Left lung (tissue), 14 donors: ENCODE measurements at places on chromosomes 11 and 22. TPM values are rescaled to one million over a fixed set of nuclear protein-coding genes. Genes with fewer than 3 reads are reported as not detected.

DNA sequence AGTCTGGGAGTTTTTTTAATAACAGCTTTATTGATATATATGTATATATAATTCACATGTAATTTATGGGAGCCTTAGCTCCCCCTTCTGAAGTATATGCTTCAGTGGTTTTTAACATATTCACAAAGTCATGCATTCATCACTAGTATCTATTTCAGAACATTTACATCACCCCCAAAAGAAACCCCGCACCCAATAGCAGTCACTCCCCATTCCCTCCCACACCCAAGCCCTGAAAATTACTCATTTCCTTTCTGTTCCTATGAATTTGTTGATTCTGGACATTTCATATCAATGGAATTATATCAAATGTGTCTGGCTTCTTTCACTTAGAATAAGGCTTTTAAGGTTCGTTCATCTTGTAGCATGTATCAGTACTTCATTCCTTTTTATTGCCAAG, 35.6 kb upstream of the SYT7 start:
- no peaks in the 10 kb centered on the region for H3K27me3 ChIP-seq
- H3K4me3 ChIP-seq: no peak overlapping the region
- DNase-seq: no peak
- H3K4me1 ChIP-seq: no peaks in the 10 kb centered on the region
- H3K36me3 ChIP-seq: no peaks in the 10 kb centered on the region

- no peak overlapping the region for H3K4me3 ChIP-seq
- H3K27ac ChIP-seq: no peak overlapping the region
- no peaks in the 10 kb centered on the region for H3K27me3 ChIP-seq
- H3K36me3 ChIP-seq: no peaks in the 10 kb centered on the region
- no peak for DNase-seq
Measured at GRCh38 chr11:13761250-13761649, 92.8 kb downstream of the FAR1 start.

DNA sequence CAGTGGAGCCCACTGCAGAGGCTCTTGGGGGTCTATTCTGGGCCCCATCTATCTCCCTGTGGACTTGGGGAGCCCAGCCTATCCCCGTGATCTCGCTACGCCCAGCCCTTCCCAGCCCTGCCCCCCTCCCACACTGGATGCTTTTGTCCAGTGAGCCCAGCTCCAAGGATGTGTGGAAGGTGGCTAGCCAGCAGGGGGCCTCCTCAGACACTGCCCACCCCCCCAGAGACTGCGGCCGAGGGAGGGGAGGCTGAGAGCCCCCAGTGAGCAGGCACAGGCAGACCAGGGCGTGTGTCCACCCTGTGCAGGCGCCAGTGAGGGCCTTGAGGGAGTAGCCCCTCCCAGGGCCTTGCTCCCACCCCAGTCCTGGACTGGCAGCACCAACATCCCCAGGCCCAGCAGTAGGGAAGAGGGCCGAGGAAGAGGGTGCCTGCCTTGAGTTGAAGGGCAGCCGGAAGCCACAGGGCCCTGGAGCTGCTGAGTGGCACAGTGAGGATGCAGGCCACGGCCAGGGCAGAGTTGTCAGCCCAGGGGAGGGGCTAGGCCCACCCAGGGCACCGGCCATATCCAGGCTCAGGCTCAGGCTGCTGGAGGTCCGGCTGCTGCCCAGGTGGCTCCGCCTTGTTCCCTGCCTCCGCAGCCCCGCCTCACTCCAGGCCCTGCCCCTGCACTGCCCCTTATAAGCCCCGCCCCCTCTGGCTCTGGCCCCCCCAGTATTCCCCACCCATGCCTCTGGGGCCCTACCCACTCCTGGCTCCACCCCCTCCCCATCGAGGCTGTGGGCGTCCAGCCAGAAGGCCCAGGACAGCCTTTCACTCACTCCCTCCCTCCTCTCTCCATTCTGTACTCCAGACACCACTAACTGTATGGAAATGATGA, 28.0 kb downstream of the MOB2 start:
- peaks cover 25% of the 10 kb centered on the region for H3K4me1 ChIP-seq
- H3K27ac ChIP-seq: no peak overlapping the region
- no peaks in the 10 kb centered on the region for H3K36me3 ChIP-seq

DNA sequence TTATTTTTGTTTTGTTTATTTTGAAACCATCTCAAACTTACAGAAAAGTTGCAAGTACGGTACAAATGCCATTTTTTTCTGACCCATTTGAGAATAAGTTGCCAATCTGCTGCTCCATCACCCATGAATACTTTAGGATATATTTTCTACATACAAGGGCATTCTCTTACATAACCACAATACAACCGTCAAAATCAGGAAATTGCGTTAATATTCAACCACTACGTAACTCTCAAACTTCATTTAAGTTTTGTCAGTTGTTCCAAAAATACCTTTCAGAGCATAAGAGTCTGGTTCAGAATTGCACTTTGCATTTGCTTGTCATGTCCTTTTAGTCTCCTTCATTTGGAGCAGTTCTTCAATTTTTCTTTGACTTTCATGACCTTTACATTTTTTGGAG, 194.3 kb upstream of the BDNF start:
- no peak overlapping the region for H3K27ac ChIP-seq
- no peaks in the 10 kb centered on the region for H3K36me3 ChIP-seq
- H3K27me3 ChIP-seq: no peaks in the 10 kb centered on the region
- H3K4me3 ChIP-seq: no peak overlapping the region
- no peaks in the 10 kb centered on the region for H3K4me1 ChIP-seq

The NPAS4 gene
- total RNA-seq: 0.64 TPM

GRCh38 chr11:130431331-130431773, 2.9 kb upstream of the ADAMTS8 start:
- no peaks in the 10 kb centered on the region for H3K36me3 ChIP-seq
- no peak overlapping the region for H3K27ac ChIP-seq
- peaks cover 3% of the 10 kb centered on the region for H3K4me1 ChIP-seq
- peak; percentile 82 for DNase-seq
- peaks cover 63% of the 10 kb centered on the region for H3K27me3 ChIP-seq
- H3K4me3 ChIP-seq: no peak overlapping the region

GRCh38 chr11:64069401-64070313, 33.9 kb downstream of the FLRT1 start:
- no peaks in the 10 kb centered on the region for H3K27me3 ChIP-seq
- peaks cover 8% of the 10 kb centered on the region for H3K4me1 ChIP-seq
- H3K36me3 ChIP-seq: no peaks in the 10 kb centered on the region
- H3K27ac ChIP-seq: no peak overlapping the region
- H3K4me3 ChIP-seq: no peak overlapping the region

DNA sequence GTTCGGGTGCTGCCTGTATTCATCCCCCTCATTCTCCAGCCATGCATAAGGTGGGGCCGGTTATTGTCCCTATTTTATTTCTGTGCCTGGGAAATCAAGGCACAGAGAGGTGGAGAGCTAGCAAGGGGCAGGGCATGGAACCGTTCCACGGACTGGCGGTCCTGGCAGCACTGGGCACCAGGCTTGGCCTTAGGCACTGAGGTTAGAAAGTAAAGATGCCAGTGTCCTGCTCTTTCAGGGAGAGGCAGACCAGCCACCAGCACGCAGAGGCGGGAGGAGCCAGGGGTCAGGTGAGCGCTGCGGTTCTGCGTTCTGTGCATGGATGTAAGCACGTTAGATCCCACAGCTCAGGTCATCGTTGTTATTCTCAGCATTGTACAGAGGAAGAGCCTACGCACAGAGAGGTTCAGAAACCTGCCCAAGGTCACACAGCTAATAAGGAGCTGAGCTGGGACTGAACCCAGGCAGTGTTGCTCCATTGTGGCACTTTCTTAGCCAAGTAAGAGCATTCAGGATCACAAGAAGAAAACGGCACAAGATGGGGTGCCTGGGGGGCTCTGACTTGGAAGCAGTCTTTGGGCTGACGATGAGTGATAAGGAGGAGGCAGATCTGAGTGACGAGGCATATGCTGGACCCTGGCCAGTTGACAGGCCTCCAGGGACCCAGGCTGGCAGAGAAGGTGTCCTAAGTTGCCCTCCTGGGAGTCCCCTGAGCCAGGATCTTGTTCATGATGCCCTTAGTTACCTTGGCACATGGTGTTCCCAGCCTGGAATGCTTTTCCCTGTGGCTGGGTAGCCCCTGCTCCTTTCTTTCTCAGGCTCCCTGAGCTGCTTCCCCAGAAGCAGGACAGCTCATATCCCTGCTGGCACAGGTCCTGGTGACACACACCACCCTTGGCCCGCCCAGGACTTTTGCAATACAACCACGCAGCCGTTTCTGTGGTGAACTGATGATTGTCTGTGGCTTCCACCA, 41.1 kb downstream of the OSBPL5 start:
- H3K4me1 ChIP-seq: peaks cover 13% of the 10 kb centered on the region
- H3K36me3 ChIP-seq: peaks cover 55% of the 10 kb centered on the region
- DNase-seq: peak; percentile 84
- no peak overlapping the region for H3K4me3 ChIP-seq
- peak overlapping the region; percentile 49 for H3K27ac ChIP-seq

GRCh38 chr11:62127941-62128770, 4.3 kb downstream of the INCENP start:
- DNase-seq: no peak
- no peak overlapping the region for H3K4me3 ChIP-seq
- no peak overlapping the region for H3K27ac ChIP-seq
- H3K27me3 ChIP-seq: no peaks in the 10 kb centered on the region
- H3K36me3 ChIP-seq: no peaks in the 10 kb centered on the region
